Activated T-cell treated with anti-CD3 and anti-CD28 coated beads, Interleukin-2, amount 50 U/mL, for 72 hours (primary cell): ENCODE measurements at places on chromosomes 2 and 18. TPM values are rescaled to one million over a fixed set of nuclear protein-coding genes. Genes with fewer than 3 reads are reported as not detected.

The ICA1L gene
- total RNA-seq = 14.0 TPM

The LHCGR gene
- not detected for total RNA-seq

The CRACDL gene
- 0.19 TPM for total RNA-seq

The MORN2 gene
- 9.3 TPM for total RNA-seq

The DHX57 gene
- total RNA-seq = 21.7 TPM

The C1GALT1C1L gene
- total RNA-seq = not detected

The GAL3ST2 gene
- 0.82 TPM for total RNA-seq

The STK39 gene
- 41.0 TPM for total RNA-seq

The MARCHF4 gene
- total RNA-seq = not detected

The XIRP2 gene
- total RNA-seq = not detected

The CFAP65 gene
- total RNA-seq = not detected

GRCh38 chr2:239252393-239252792 is 148.4 kb downstream of the HDAC4 start:
- no peak overlapping the region for H3K27ac ChIP-seq
- peaks cover 21% of the 10 kb centered on the region for H3K27me3 ChIP-seq
- no peak for DNase-seq

GRCh38 chr2:51918113-51918512 is 886.2 kb upstream of the NRXN1 start:
- no peak overlapping the region for H3K27ac ChIP-seq
- H3K27me3 ChIP-seq = no peaks in the 10 kb centered on the region
- H3K4me3 ChIP-seq = no peak overlapping the region
- H3K36me3 ChIP-seq = no peaks in the 10 kb centered on the region
- no peak for DNase-seq
- H3K4me1 ChIP-seq = no peaks in the 10 kb centered on the region

GRCh38 chr2:237475704-237476141 is 11.3 kb upstream of the MLPH start:
- H3K36me3 ChIP-seq = no peaks in the 10 kb centered on the region
- peak; percentile 70 for DNase-seq
- peak overlapping the region; percentile 75 for H3K4me3 ChIP-seq
- peak overlapping the region; percentile 75 for H3K27ac ChIP-seq

DNA sequence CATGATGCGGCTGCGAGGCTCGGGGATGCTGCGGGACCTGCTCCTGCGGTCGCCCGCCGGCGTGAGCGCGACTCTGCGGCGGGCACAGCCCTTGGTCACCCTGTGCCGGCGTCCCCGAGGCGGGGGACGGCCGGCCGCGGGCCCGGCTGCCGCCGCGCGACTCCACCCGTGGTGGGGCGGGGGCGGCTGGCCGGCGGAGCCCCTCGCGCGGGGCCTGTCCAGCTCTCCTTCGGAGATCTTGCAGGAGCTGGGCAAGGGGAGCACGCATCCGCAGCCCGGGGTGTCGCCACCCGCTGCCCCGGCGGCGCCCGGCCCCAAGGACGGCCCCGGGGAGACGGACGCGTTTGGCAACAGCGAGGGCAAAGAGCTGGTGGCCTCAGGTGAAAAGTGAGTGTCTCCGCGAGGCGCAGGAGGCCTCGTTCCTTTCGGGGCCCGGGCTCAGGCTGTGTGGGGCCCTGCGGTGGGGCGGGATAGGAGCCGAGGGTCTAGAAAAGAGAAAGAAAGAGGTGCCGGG is 520 bp downstream of the GLS start:
- H3K27me3 ChIP-seq = no peaks in the 10 kb centered on the region
- H3K36me3 ChIP-seq = peaks cover 34% of the 10 kb centered on the region
- no peak for DNase-seq
- H3K4me1 ChIP-seq = peaks cover 35% of the 10 kb centered on the region
- peak overlapping the region; percentile 98 for H3K27ac ChIP-seq

GRCh38 chr2:169928463-169928864 is 101.2 kb downstream of the UBR3 start:
- H3K36me3 ChIP-seq = no peaks in the 10 kb centered on the region
- no peaks in the 10 kb centered on the region for H3K27me3 ChIP-seq
- no peaks in the 10 kb centered on the region for H3K4me1 ChIP-seq
- peak overlapping the region; percentile 54 for H3K27ac ChIP-seq
- DNase-seq = no peak

- H3K36me3 ChIP-seq = peaks cover 4% of the 10 kb centered on the region
- no peak overlapping the region for H3K27ac ChIP-seq
- no peaks in the 10 kb centered on the region for H3K4me1 ChIP-seq
- no peak overlapping the region for H3K4me3 ChIP-seq
- H3K27me3 ChIP-seq = no peaks in the 10 kb centered on the region
Measured at GRCh38 chr2:200778038-200778437, 33.7 kb upstream of the BZW1 start.

GRCh38 chr2:60507211-60507965 is 46.1 kb downstream of the BCL11A start:
- no peak for DNase-seq
- H3K4me3 ChIP-seq = no peak overlapping the region
- peaks cover 9% of the 10 kb centered on the region for H3K4me1 ChIP-seq
- no peak overlapping the region for H3K27ac ChIP-seq
- H3K27me3 ChIP-seq = peaks cover 55% of the 10 kb centered on the region
- H3K36me3 ChIP-seq = no peaks in the 10 kb centered on the region

- peak overlapping the region; percentile 92 for H3K27ac ChIP-seq
- H3K4me3 ChIP-seq = peak overlapping the region; percentile 82
- peak; percentile 85 for DNase-seq
- H3K27me3 ChIP-seq = no peaks in the 10 kb centered on the region
- H3K36me3 ChIP-seq = peaks cover 2% of the 10 kb centered on the region
Measured at GRCh38 chr2:84939426-84940087, 31.4 kb upstream of the KCMF1 start.

- H3K36me3 ChIP-seq = no peaks in the 10 kb centered on the region
- DNase-seq = no peak
- H3K4me3 ChIP-seq = no peak overlapping the region
- H3K27ac ChIP-seq = no peak overlapping the region
Measured at GRCh38 chr2:66137606-66138130, 297.3 kb upstream of the MEIS1 start.

GRCh38 chr2:101972621-101973434 is 18.9 kb upstream of the IL1R2 start:
- peaks cover 13% of the 10 kb centered on the region for H3K36me3 ChIP-seq
- peaks cover 17% of the 10 kb centered on the region for H3K27me3 ChIP-seq
- H3K4me1 ChIP-seq = peaks cover 9% of the 10 kb centered on the region
- no peak overlapping the region for H3K27ac ChIP-seq
- peak overlapping the region; percentile 13 for H3K4me3 ChIP-seq
- DNase-seq = no peak

DNA sequence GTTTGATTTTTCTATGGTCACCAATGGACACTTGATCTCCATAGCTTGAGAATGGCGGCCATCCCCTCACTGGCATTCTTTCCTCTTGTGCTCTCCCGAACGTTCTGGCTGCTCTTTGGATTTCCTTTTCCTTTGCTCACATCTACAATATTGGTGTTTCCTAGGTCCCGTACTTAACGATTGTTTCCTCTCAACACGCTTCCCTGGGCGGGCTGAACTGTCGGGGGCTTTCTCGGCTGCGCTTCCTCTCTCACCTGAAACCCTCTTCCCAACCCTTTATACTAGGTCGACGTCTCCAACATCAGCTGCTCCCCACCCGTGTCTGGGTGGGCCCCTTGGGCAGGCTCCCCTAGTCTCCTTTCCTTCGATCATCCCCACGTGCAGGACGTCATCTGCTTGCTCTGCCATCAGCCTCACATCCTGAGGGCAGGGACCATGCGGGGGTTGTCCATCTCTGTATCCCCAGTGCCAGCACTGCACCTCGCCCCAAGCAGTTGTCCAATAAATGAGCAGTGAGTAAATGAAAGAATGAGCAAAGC is 634 bp upstream of the DIS3L2 start:
- peaks cover 47% of the 10 kb centered on the region for H3K4me1 ChIP-seq
- peak overlapping the region; percentile 82 for H3K27ac ChIP-seq
- peak overlapping the region; percentile 89 for H3K4me3 ChIP-seq
- peaks cover 4% of the 10 kb centered on the region for H3K36me3 ChIP-seq
- DNase-seq = no peak

- H3K27ac ChIP-seq = no peak overlapping the region
- H3K4me3 ChIP-seq = no peak overlapping the region
- H3K36me3 ChIP-seq = no peaks in the 10 kb centered on the region
- H3K4me1 ChIP-seq = peaks cover 5% of the 10 kb centered on the region
Measured at GRCh38 chr18:36350839-36351469, 53.4 kb downstream of the FHOD3 start.

DNA sequence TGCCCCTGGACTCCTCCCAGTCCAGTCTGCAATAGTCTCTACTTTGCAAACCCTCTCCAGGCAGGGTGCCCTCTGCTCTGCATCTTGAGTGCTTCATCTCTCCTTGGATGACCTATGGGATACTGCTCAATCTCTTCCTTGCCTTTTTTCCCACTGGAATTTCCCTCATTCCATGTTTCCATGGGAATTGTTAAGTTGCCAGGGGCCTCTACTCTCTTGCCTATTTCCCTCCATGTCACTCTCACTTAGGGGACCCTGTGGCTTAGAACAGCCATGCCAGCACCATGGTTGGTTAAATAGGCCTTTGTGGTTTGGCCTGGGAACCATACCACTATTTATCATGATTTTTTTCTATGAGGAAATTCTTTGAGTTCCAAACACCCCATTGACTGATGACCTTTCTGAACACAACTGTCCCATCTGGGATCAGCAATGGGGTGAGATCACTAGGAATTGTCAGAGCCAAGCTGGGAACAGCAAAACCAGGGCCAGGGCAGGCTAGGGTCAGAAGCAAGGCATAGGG is 91.4 kb upstream of the RBMS1 start:
- no peaks in the 10 kb centered on the region for H3K4me1 ChIP-seq
- DNase-seq = no peak
- H3K4me3 ChIP-seq = no peak overlapping the region
- no peaks in the 10 kb centered on the region for H3K36me3 ChIP-seq
- no peaks in the 10 kb centered on the region for H3K27me3 ChIP-seq

GRCh38 chr18:22557168-22557941 is 139.6 kb upstream of the CTAGE1 start:
- H3K27ac ChIP-seq = no peak overlapping the region
- DNase-seq = no peak
- no peaks in the 10 kb centered on the region for H3K4me1 ChIP-seq
- H3K27me3 ChIP-seq = peaks cover 30% of the 10 kb centered on the region

DNA sequence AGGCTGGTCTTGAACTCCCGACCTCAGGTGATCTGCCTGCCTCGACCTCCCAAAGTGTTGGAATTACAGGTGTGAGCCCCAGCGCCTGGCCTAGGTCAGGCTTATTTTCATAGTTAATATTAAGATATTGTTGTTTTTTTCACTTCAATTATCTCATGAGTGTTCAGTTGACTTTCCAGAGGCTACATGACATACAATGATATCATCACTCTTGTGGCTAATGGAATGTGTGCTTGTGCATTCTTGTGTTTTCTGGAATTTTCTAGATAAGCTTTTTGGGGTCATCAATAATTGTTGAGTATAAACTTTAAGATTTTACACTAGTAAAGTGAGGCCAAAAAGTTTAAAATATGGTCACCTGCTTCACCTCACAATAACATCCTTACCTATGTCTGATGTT is 180.9 kb downstream of the FIGN start:
- H3K27me3 ChIP-seq = no peaks in the 10 kb centered on the region
- no peak overlapping the region for H3K4me3 ChIP-seq
- no peak overlapping the region for H3K27ac ChIP-seq

DNA sequence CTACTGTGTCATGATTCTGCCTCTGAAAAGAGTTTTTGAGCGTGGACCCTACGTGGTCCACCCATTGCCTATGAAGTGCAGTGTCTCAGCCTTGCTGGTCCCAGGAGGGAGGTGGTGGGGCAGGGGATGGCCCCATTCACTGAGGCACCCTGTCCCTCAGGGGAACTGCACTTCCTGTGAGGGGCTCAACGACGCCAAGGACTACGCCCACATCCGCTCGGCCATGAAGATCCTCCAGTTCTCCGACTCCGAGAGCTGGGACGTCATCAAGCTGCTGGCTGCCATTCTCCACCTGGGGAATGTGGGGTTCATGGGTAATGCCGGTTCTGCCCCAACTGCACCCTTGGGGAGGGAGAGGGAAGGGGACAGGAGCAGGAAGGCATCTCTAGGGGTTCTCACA is 42.5 kb downstream of the MYO7B start:
- no peaks in the 10 kb centered on the region for H3K36me3 ChIP-seq
- H3K4me1 ChIP-seq = peaks cover 16% of the 10 kb centered on the region
- H3K4me3 ChIP-seq = no peak overlapping the region
- no peak overlapping the region for H3K27ac ChIP-seq

DNA sequence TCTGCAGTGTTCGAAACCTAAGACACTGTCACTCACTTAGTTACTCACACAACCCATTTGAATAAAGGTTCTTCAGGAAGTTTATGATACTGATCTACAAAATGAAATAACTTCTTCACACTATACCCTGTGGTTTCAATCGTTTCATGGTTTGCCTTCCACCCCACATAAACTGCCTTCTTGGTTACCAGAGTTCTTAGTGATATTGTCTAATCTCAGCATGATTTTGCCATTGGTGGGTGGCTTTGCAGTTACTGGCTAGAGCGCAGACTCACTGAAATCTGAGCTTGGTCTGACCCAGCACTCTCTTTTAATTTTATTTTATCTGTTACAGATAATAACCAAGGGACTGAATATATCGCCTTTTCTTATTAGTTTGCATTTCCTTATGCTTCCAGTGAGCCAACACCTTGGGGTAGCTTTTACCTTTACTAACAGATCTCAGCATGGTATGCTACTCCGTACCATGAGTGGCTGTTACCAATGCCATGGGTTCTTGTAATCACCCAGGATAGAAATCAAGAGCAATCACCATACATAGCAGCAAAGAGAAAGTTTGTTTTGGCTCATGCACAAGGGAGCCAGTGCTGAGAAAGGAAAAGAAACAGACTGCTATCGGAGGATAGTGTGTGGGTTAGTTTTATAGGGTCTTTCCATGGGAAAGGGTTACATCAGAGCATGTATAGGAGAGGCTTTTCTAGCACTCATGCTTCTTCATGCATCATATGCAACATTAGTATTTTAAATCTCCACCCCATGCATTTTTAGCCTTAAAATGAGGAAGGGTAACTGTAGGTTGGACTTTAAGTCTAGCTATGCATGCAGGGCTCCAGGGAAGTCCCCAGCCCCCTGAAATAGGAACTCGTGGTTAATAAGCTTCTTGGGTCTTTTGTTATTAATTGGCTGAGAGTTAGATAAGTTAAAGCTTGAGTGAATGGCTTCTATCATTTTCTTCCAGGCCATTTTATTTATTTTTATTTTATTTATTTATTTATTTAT is 33.3 kb downstream of the ANXA4 start:
- peaks cover 3% of the 10 kb centered on the region for H3K36me3 ChIP-seq
- H3K4me1 ChIP-seq = peaks cover 61% of the 10 kb centered on the region
- H3K4me3 ChIP-seq = peak overlapping the region; percentile 48
- peak; percentile 31 for DNase-seq

- no peaks in the 10 kb centered on the region for H3K4me1 ChIP-seq
- H3K36me3 ChIP-seq = no peaks in the 10 kb centered on the region
- H3K27ac ChIP-seq = no peak overlapping the region
- DNase-seq = no peak
- no peak overlapping the region for H3K4me3 ChIP-seq
Measured at GRCh38 chr2:228845162-228845925, 425.7 kb downstream of the PID1 start.
